CD4-positive, alpha-beta T cell (primary cell): ENCODE measurements at places on chromosomes 3 and 15.

GRCh38 chr15:94682171-94682570 lies 450.8 kb downstream of the MCTP2 start:
- no peak for DNase-seq

DNA sequence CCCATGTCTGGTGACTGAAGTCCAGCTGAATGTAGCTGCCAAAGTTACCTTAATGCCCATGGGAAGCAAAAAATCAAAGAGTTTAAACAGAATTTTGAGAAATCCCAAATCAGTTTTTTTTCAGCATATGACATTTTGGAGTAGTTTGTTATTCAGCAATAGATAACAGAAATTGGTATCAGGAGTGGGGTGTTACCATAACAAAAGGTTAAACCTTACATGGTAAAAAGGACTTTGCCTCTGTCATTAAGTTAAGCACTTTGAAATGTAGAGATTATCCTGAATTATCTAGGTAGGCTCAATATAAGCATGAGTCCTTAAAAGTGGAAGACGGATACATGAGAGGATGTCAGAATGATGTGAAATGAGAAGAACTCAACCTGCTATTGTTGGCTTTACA lies 32.1 kb downstream of the DTWD1 start:
- DNase-seq = no peak

- DNase-seq = no peak
Observed at GRCh38 chr15:89714775-89715174, 24.2 kb downstream of the WDR93 start.

DNA sequence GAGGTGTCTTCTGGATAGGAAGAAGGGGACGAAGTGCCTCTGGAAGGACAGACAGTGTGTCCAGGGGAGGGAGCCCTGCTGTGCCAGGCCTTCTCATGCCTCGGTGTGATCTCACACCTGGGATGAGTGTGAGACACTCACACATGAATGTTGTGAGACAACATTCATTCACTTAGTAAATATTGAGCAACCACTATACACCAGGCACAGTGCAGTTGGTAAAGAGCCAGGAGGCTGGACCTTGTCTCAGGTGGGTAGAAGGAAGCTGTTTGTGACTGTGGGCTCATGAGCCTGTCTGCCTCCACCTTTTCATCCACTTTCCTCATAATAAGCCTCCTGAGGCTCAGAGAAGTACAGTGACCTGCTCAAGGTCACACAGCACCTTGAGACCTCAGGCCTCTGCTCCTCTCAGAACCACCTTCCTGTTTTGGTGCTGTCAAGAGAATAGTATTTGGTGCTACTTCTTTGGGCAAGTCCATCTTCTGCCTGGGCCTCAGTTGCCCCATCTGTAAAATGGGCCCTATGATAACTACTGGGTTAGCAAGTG lies 20.9 kb downstream of the SLC6A6 start:
- no peak for DNase-seq

- DNase-seq = no peak
Observed at GRCh38 chr15:69497076-69497475, 44.5 kb downstream of the RPLP1 start.

DNA sequence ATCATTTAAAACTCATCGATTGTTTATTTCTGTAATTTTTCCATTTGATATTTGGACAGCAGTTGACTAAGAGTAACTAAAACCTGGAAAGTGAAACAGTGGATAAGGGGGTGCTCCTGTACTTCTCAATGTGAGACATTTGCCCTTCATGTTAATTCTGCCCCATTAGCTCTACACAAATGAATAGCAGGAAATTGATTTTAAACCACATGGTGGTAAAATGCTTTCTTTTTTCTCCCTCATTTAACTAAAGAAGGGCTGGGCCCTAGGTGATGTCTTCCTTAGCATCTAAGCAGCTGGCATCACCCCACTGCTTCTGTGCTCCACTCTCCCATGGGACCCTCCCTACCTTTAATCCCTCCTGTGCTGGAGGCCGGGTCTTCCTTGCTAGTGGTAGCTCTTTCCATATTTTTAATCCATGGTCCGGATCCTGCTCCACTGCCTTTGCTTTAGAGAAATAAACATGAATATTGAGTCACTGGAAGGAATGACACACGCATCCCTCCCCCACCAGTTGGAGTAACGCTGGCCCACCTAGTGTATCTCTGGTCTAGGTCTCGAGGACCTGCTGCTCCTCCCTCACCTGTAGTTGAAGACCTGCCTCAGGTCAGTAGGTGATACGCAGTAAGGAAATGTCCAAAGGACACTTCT lies 30.2 kb upstream of the LAMP3 start:
- DNase-seq = no peak
